Hindlimb muscle (tissue), 1 donor: ENCODE measurements at places on chromosomes 2 and 18.

- peak; percentile 54 for DNase-seq
These were observed 221.2 kb downstream of the PIEZO2 start for GRCh38 chr18:10928011-10928771.

- no peak for DNase-seq
These were observed 85.9 kb downstream of the SPTBN1 start for GRCh38 chr2:54541995-54542394.

DNA sequence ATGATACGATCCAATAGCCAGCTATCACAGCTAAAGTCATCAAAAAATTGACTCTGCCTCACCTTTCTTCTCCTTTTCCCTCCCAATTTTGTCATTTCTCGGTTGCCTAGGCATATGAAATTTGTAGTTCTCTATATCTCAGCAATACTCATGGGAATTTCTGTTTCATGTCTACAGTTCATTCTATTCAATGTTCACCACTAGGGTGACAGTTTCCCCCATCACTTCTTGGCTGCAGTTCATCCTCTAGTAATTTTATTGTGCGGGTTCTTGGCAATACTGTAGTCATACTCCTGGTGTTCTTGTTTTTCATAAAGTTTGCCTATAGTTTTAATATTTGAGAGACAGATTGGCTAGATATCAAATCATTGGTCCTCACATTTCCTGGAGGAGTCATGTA is 872.2 kb upstream of the ID2 start:
- DNase-seq: no peak

GRCh38 chr2:160051371-160051800 is 11.0 kb downstream of the PLA2R1 start:
- DNase-seq: no peak

DNA sequence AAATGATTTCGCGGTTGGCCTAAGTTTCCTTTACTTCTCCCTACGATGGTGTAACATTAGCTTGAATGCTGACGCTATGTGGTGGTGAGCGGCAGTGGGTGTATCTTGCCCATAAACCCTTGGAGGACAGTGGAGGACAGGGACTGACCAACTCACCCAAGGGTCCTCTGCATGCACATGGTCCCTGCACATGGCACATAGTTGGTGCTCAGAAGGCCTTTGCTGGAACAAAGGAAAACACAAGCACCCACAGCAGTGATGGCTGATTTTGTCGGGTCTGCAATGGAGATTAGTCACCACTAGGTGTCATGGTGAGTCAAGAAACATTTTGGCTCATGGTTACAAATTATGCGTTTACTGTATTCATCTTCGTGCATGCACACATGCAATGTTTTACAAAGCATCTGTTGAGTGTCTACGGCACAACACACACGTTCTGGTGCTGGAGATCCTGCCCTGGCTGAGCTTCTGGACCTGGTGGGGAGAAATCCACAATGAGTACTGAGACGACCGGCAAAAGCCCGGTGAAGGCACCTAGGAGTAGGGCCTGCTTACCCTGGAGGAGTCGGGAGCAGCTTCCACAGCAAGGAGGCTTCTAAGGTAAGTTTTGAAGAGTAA is 44.0 kb downstream of the PDCL3 start:
- no peak for DNase-seq

GRCh38 chr2:128617029-128617590 is 298.4 kb upstream of the HS6ST1 start:
- DNase-seq: no peak

GRCh38 chr2:206149330-206149729 is 9.9 kb downstream of the NDUFS1 start:
- no peak for DNase-seq
